ENCODE measurements at places on chromosomes 2 and 18. TPM values are rescaled to one million over a fixed set of nuclear protein-coding genes. Genes with fewer than 3 reads are reported as not detected.

Gene TNFAIP6
- not detected for total RNA-seq

Gene CNDP1
- total RNA-seq = not detected

Gene SALL3
- not detected for total RNA-seq

Gene IL36RN
- 11.6 TPM for total RNA-seq

Gene CERKL
- total RNA-seq = not detected

Gene UPP2
- total RNA-seq = not detected

Gene TTR
- total RNA-seq = not detected

Gene LGALSL
- total RNA-seq = 26.9 TPM

Gene CROCC2
- total RNA-seq = not detected

Gene DLGAP1
- 0.07 TPM for total RNA-seq

Gene ALPP
- total RNA-seq = not detected

Gene KRTCAP3
- 44.1 TPM for total RNA-seq

Gene C1QL2
- not detected for total RNA-seq

Gene INHA
- not detected for total RNA-seq

Gene MC4R
- total RNA-seq = not detected

Gene CFAP221
- not detected for total RNA-seq

Gene SKOR2
- total RNA-seq = not detected
